ENCODE measurements at places on chromosomes 7 and 10. TPM values are rescaled to one million over a fixed set of nuclear protein-coding genes. Genes with fewer than 3 reads are reported as not detected.

GRCh38 chr10:71641986-71642385 is 77.6 kb downstream of the C10orf105 start:
- DNase-seq, result no peak

DNA sequence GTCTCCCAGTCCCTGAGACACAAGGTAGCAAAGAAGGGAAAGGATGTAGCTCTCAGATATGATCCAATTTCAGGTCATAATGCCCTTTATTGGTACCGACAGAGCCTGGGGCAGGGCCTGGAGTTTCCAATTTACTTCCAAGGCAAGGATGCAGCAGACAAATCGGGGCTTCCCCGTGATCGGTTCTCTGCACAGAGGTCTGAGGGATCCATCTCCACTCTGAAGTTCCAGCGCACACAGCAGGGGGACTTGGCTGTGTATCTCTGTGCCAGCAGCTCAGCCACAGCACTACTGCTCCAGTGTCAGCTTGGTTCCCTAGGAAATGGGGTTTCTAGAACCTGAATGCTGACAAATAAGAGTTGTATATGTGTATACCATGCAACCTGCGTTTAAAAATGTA is 74.6 kb upstream of the PRSS58 start:
- no peak for DNase-seq

PAX4 gene
- total RNA-seq, result not detected

DNA sequence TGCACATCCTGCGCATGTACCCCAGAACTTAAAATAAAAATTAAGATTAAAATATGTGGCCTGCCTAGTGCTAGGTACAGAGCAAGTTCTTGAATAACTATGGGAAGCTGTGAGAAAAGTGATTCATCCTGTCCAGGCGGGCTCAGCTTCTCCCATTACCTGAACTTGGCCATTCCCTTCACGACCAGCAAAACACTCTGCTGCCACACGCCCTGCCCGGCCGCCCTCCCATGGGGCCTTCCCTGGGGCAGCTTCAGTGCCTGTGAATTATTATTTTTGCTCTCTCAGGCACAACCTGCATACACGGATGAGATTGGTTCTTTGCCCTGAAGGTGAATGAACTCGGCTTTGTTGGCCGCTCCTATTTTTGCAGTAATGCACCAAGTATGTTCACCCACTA is 209.2 kb upstream of the SHH start:
- no peak for DNase-seq

HBP1 gene
- 127 TPM for total RNA-seq

DNA sequence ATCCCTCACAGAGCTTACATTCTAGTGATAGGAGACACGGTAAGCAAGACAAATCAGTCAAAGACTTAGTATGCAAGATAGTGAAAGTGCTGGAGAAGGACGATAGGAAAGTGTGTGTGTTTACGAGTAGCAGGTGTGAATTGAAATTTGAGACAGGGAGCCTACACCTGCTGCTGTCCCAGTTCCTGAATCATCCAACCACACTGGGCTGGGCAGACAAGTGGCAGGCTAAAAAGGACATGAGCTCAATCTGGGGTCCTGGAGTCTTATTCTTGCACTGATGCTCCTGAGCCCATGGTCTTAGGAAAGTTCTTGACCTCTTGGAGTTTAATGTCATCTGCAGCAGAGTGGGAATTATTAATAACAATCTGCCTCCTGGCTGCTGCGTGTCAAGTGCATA is 16.2 kb downstream of the RBP3 start:
- DNase-seq, result no peak

DNA sequence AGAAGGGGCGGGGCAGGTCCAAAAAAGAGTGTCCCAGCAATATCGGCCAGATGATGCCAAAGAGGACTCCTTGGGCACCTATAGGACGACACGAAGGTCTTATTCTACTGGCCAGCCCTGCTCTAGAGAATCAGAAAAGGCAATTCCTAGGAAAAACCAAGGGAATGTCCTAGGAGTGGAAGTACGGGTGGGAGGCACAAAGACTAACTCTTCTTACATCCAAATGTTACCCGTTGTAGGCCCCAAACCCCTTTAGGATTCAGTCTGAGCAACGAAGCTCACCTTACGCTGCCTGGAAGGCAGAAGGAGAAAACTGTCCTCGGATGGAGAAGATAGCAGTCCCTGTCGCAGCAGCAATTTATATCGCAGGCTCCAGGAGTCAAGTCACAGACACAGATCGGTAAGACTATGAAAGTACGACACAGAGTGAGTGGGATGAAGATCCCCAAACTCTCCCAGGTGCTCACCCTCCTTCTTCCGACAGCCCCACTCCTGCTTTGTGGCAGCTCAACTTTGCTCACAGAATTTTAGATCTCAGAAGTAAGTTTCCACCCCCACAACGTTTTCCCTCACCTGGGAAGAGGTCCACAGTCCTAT is 558 bp downstream of the TCTN3 start:
- no peak for DNase-seq

TDRD1 gene
- not detected for total RNA-seq

DNA sequence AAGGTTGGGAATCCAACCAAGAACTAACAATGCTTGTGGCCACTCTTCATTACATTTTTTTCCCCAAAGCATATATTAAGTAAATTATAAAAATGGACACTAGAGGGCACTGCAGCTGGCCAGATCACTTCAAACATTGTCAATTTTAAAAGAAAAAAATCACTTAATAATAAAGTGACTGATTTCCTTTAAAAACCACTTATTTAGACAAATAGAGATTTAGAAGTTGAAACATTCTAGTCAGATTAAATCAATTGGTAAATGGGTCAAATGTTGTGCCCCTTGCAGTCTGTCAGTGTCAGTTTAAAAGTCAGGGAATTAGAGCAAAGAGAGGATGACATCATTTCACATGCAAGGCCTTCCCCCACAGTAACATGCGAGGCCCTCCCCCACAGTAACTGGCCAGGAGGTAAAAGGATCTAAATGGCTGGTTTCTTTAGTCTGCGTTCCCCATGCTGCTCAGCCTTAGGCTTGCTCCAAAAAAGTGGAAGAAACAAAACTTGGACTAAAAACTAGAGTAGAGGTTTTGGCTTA is 177.9 kb downstream of the SKAP2 start:
- DNase-seq, result no peak

VPS37D gene
- total RNA-seq, result 0.92 TPM

DNA sequence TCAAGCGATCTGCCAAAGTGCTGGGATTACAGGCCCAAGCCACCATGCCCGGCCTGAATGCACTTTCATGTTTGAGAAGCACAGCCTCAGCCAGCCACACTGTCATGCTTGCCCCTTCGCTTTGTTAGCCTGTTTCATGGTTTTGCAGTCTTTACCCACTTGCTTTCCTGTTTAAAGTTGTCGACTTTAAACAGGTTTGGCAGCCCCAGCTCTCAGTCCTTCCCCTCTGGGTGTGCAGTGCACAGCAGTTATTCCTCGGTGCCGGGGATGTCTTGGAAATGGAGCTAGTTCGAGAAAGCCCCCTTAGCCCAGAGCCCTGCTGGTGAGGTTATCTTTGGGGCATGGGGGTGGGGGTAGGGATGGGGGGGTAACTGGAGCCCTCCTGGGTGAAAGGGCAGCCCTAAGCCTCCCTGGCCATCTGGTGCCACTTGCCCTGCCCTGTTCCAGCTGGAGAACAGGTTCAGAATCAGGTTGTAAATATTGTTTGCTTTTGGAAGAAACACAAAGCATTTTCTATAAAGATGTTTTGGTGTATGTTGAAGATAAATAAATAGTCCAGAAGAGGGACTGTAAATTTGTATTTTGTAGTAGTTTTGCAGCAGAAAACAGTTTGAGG is 14.8 kb downstream of the TSPAN14 start:
- DNase-seq, result no peak

DNA sequence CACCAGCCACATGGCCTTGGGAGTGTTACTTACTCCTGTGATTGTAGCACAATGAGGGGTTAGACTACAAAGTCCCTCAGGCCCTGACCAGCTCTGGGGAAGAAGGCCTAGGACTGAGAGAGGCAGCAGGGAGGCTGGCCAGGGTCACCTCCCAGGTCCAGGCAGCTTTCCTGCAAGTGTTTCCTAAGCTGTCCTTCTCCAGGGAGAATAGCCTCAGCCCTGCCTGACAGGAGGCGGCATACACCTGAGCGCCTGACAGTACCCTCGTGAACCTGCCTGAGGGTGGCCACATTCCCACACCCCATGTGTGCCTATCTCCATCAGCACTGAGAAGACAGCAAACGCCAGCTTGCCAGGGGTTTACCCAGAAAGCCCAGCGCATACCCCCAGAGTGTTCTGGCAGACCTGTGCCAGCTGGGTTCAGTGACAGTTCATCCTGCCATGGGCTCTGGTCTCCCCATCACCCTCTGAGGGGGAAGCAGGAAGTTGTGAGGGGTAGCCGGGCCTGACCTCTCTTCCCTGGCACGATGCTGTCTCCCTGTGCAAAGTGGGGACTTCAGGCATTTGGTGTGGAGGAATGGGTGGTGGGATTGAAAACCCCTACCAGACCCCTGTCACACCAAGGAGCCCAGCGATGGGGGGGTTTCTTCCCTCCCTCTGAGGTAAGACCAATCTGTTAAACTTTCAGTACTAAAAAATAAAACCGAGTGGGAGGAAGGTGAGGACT is 56.3 kb upstream of the CAMK2B start:
- DNase-seq, result no peak

GRCh38 chr7:80967071-80967916 is 48.4 kb upstream of the SEMA3C start:
- DNase-seq, result no peak

DNA sequence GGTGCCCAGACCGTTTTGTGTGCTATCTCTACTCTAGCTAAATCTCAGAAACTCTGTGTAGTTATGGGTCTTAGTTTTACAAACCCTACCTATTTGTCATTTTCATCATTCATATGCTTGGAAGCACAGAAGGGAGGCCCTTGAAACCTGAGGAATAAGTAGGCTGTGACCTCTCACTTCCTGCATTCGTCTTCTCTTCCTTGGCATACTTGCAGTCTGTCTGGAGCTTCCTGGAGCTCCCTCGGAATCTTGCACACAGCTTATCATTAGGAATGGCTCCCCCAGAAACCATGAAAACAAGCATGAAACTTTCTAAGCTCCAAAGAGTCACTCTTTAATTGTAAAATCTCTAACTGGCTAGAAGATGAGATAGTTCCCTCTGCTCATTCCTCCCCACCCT is 376.9 kb upstream of the MYO3A start:
- DNase-seq, result no peak

AKR1C2 gene
- 93.3 TPM for total RNA-seq

GRCh38 chr7:4784799-4785198 is 9.4 kb downstream of the AP5Z1 start:
- no peak for DNase-seq

DGKB gene
- total RNA-seq, result 0.56 TPM

DNA sequence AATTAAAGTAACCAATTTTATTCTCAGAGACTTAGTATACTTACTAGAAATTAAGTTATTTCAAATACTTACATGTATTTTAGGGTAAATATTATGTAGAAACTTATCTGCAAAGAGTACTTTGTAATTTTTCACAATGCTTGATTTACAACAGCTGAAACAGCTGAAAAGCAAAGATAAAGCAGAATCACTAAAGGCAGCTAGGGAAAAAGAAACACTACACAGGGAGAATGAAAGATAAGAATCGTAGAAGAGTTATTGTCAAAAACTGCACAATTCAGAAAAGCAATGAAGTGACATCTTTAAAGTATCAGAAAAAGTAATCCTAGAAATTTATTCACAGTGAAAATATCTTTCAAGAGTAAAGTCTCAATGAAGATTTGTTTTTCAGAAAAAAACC is 69.7 kb upstream of the ZNF804B start:
- no peak for DNase-seq

- DNase-seq, result no peak
Measured at GRCh38 chr10:125779403-125780327, 4.0 kb upstream of the MMP21 start.

DNA sequence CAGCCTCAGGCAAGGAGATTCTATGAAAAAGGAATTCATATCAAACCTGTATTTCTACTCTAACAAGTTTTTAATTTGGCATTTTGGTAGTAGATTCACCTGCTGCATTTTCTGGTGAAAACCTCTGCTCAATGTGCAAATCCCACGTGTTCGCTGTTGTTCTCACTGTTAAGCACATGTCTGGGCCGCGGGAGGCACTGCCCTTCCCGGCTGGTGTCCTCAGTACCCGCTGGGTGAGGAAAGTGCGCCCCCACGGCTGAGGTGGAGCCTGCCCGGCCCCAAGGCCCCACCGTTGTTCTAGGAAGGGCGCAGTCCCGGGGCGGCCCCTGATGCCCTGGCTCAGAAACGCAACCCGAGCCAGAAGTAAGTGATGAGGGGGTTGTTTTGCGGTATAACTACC is 193.4 kb upstream of the VWC2 start:
- no peak for DNase-seq

PVRIG gene
- not detected for total RNA-seq

DNA sequence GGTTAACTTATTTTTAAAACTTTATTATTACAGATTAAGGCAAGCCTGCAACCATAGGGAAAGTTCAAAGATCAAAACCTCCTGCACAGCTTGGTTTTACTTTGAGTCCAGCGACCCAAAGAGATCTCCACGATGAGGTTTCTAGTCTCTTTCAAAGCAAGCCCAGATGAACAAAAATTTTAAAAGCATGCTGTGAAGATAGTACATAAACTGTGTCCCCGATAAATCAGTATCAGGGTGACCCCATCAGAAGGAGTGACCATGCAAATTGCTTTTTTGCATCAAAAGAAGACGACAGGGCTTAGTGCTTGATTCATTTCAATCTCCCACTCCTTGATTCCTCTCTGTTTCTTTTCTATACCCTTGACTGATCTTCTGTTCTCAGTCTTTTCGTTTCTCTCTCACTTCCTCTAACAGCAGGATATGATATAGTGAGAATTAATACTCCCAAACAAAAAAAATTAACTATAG is 16.0 kb upstream of the DNTT start:
- no peak for DNase-seq

GRCh38 chr7:108246227-108246837 is 116.2 kb upstream of the LAMB4 start:
- no peak for DNase-seq

DNA sequence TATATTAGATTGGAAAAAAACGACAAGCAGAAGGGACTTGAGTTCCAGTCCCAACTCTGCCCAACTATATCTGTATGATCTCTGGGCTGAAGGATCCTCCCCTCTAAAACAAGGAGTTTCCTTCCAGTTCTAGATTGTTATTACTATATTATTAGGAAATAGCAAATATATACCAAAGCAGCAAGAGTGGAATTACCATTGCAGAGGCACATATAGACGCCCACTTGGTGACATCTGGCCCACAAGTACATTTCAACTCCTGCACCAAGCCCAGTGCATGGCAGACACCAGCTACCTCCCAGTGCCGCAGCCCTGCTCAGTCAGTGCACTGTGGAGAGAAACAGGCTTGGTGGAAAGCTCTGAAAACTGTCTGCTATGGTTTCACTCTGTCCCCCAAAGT is 201.9 kb downstream of the FAM107B start:
- DNase-seq, result no peak

- no peak for DNase-seq
Measured at GRCh38 chr7:70785427-70785826, 346.5 kb upstream of the GALNT17 start.

Measured in thoracic aorta (tissue), 2 donors.